ENCODE measurements at places on chromosomes 1 and 21. TPM values are rescaled to one million over a fixed set of nuclear protein-coding genes. Genes with fewer than 3 reads are reported as not detected.
A peak's percentile ranks its signal among the peaks of the same experiment; 100 is the strongest.

- H3K27me3 ChIP-seq = peaks cover 1% of the 10 kb centered on the region
- no peak overlapping the region for H3K27ac ChIP-seq
- peaks cover 4% of the 10 kb centered on the region for H3K36me3 ChIP-seq
Measured at GRCh38 chr1:17094664-17095063, 24.6 kb downstream of the PADI2 start.

DNA sequence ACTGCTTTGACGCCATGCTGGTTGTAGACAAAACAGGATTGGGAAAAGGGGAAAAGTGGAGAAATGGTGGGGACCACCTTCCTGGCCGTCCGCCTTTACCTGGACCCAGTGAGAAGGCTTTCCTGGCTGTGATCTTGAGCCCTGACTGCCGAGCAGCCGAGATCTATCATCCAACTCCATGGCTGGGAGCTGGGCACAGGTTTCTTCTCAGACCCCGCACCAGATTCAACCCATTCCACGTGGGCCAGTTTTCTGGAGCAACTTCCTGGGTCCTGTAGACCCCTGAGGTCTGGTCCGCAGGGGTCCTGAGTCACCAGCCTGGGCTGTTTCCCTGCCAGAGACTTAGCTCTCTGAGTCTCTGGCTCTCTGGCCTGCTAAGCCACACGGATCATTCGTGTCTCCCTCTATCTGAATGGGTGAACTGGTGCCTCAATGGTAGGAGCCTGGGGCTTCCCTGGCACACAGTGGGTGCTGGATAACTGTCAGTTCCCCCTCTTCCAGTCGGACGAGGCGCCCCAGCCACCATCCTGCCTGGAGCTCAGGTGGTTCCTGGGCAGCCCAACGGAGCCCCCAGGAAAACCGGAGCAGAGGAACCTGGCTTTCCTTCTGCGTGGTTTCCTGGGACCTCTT, 4.5 kb upstream of the NPHP4 start:
- no peak for DNase-seq
- H3K27ac ChIP-seq = no peak overlapping the region
- H3K36me3 ChIP-seq = no peaks in the 10 kb centered on the region
- peaks cover 19% of the 10 kb centered on the region for H3K27me3 ChIP-seq

- no peak overlapping the region for H3K4me3 ChIP-seq
- no peaks in the 10 kb centered on the region for H3K27me3 ChIP-seq
- H3K4me1 ChIP-seq = peaks cover 21% of the 10 kb centered on the region
- no peaks in the 10 kb centered on the region for H3K36me3 ChIP-seq
Measured at GRCh38 chr1:162699366-162699765, 67.1 kb downstream of the DDR2 start.

DNA sequence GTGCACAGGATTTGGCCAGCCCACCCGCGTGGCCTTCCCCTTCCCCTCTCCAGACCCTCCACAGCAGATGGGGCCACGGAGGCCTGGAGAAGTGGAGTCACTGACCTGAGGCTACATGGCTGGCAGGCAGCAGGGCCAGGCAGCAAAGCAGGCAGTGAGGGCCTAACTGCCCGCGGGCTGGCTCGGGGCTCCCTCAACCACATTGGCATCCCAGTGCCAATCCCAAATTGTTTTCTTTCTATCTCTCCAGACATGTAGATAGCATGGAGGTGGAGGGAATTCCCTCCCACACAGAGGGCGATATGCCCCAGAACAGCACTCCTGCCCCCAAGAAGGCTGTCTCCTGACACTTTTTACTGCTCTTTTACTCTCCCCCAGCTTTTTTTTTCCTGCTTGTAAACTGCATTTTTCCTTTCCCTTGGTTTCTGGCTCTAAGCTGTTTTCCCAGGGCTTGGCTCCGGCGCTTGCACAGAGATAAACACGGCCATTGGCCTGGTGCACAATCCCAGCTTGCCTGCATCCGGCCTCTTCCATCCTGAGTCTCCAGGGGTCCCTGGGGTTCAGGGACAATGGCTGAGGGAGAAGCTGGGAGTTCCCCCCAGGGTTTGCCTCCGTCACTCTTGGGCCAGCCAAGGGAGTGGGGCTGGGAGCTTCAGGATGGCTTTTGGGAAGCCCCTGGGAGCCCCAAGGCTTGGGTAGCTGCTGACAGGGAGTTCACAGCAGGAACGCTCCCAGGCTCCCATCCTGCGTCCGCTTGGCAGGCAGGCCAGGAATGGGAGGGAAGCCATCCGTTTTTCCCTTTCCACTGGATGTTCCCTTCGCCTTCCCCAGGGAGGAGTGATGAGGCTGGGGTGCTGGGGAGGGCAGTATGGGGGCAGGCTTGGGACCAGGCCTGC, 7.0 kb downstream of the EPHX1 start:
- H3K4me3 ChIP-seq = no peak overlapping the region
- peaks cover 6% of the 10 kb centered on the region for H3K27me3 ChIP-seq
- H3K27ac ChIP-seq = no peak overlapping the region
- no peaks in the 10 kb centered on the region for H3K36me3 ChIP-seq
- peak; percentile 26 for DNase-seq

Gene SOX13
- total RNA-seq = 107 TPM

Gene RYR2
- total RNA-seq = 5.4 TPM

Gene NGF
- total RNA-seq = 0.69 TPM
